Esophagus squamous epithelium (tissue), 5 donors: ENCODE measurements at places on chromosomes 13 and 19. TPM values are rescaled to one million over a fixed set of nuclear protein-coding genes. Genes with fewer than 3 reads are reported as not detected.

DNA sequence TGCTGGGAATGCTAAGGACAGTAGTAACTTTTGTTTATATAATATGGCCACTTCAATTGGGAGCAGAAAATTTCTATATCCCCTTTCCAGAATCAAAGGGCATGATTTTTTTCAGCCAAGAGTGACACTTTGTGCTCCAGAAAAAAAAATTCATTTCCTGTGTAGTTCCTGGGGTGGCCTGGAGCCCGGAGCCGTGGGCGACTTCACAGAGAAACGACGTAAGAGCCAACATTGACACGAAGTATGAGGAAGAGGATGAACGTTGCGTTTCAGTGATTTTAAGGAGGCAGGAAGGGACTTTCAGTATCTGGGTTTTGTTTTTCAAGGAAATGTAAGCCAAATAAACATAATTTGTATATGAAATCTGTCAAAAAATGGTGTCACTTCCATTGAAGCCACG is 187.6 kb downstream of the STK24 start:
- peaks cover 7% of the 10 kb centered on the region for H3K4me1 ChIP-seq
- H3K27me3 ChIP-seq: no peaks in the 10 kb centered on the region
- no peak overlapping the region for H3K4me3 ChIP-seq
- H3K27ac ChIP-seq: no peak overlapping the region
- no peak for DNase-seq

DNA sequence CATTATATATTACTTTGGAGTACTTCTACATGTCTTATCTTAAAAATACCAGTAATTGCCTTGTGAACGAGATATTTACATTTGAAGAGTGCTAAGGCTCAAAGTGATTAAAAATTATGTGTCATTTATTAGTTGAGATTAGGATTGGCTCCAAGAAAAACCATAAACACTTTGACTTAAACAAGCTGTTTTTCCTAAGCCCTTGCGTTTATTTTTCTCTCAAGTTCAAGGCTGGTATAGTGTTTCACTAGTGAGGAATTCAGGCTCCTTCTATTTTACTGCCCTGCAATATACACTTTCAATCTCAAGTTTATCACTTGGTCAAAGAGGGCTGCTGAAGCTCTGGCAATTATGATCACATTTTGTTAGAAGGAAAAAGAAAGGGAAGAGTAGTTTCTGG is 49.9 kb downstream of the UFM1 start:
- H3K27ac ChIP-seq: no peak overlapping the region
- H3K27me3 ChIP-seq: no peaks in the 10 kb centered on the region
- no peaks in the 10 kb centered on the region for H3K36me3 ChIP-seq
- DNase-seq: no peak
- H3K4me3 ChIP-seq: no peak overlapping the region
- no peaks in the 10 kb centered on the region for H3K4me1 ChIP-seq

The DENND1C gene
- 0.88 TPM for total RNA-seq

- H3K4me1 ChIP-seq: peaks cover 6% of the 10 kb centered on the region
- H3K36me3 ChIP-seq: no peaks in the 10 kb centered on the region
- no peaks in the 10 kb centered on the region for H3K27me3 ChIP-seq
These were observed 119.2 kb upstream of the MLNR start for GRCh38 chr13:49100637-49101570.

GRCh38 chr13:113238536-113238935 is 29.1 kb downstream of the CUL4A start:
- peaks cover 8% of the 10 kb centered on the region for H3K36me3 ChIP-seq
- no peak overlapping the region for H3K4me3 ChIP-seq
- H3K27me3 ChIP-seq: no peaks in the 10 kb centered on the region
- H3K27ac ChIP-seq: no peak overlapping the region
- H3K4me1 ChIP-seq: no peaks in the 10 kb centered on the region

DNA sequence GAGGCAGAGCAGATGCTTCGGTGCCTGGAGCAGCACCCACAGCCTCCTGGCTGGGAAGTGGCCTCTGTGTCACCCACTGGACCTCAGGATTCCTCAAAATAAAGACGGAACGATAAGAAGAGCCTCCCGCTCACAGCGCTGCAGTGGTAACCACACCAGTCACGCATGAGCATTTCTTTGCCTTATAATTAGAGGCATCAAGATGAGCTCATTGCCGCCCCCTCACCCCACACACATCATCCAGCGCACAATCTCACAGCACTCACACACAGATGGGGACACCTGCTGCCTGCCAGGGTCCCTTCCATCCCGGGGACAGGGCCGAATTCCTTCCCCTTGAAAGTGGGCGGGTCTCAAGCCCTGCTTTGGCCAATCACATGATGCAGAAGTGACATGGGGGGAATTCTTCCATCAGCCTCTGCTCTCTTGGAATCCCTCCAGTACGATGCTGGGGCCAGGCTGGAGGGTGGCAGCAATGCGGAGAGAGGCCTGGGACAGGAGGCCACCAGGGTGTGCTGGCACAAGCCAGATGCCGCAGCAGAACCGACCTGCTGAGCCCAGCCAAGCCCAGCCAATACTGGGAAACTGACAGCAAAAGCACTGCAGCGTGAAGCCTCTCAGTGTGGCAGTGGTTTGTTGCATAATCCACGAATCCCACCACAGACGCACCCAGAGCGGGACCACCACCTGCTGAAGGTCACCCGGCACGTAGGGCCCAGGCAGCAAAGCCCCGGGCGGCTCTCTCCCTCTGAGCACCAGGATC is 16.0 kb downstream of the PIP5K1C start:
- H3K4me1 ChIP-seq: peaks cover 11% of the 10 kb centered on the region
- DNase-seq: no peak
- H3K36me3 ChIP-seq: no peaks in the 10 kb centered on the region
- no peaks in the 10 kb centered on the region for H3K27me3 ChIP-seq
- no peak overlapping the region for H3K4me3 ChIP-seq
- no peak overlapping the region for H3K27ac ChIP-seq

GRCh38 chr19:2291185-2291751 is 9.3 kb upstream of the PEAK3 start:
- DNase-seq: no peak
- H3K27ac ChIP-seq: no peak overlapping the region
- no peak overlapping the region for H3K4me3 ChIP-seq
- H3K36me3 ChIP-seq: no peaks in the 10 kb centered on the region
- H3K4me1 ChIP-seq: peaks cover 28% of the 10 kb centered on the region

- no peaks in the 10 kb centered on the region for H3K36me3 ChIP-seq
- H3K4me3 ChIP-seq: no peak overlapping the region
- no peak for DNase-seq
- no peak overlapping the region for H3K27ac ChIP-seq
These were observed 14.5 kb downstream of the LIPE start for GRCh38 chr19:42412661-42413076.

- H3K4me1 ChIP-seq: no peaks in the 10 kb centered on the region
- H3K27me3 ChIP-seq: no peaks in the 10 kb centered on the region
- no peak overlapping the region for H3K4me3 ChIP-seq
- no peak for DNase-seq
These were observed 6.2 kb downstream of the KCNJ14 start for GRCh38 chr19:48461651-48461981.

DNA sequence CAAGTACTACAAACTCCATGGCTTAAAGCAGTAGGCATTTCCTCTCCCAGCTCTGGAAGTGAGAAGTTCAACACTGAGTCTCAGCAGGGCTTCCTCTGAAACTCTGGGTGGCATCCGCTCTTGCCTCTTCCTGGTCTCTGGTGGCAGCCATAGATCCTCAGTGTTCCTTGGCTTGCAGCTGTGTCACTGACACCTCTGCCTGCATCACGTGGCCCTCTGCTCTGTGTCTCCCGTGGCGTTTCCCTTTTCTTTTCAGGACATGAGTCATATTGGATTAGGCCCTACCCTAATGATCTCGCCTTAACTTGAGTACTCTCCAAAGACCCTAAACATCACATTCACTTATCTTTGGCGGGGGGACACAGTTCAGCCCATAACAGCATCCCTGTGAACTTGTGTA is 466.7 kb downstream of the MYO16 start:
- no peak overlapping the region for H3K4me3 ChIP-seq
- H3K27me3 ChIP-seq: no peaks in the 10 kb centered on the region
- no peak for DNase-seq
- H3K4me1 ChIP-seq: no peaks in the 10 kb centered on the region
- H3K36me3 ChIP-seq: no peaks in the 10 kb centered on the region
- no peak overlapping the region for H3K27ac ChIP-seq

The SIGLEC9 gene
- 4.4 TPM for total RNA-seq
